Psoas muscle (tissue), 8 donors: ENCODE measurements at places on chromosomes 6 and 20. TPM values are rescaled to one million over a fixed set of nuclear protein-coding genes. Genes with fewer than 3 reads are reported as not detected.
A peak's percentile ranks its signal among the peaks of the same experiment; 100 is the strongest.

DNA sequence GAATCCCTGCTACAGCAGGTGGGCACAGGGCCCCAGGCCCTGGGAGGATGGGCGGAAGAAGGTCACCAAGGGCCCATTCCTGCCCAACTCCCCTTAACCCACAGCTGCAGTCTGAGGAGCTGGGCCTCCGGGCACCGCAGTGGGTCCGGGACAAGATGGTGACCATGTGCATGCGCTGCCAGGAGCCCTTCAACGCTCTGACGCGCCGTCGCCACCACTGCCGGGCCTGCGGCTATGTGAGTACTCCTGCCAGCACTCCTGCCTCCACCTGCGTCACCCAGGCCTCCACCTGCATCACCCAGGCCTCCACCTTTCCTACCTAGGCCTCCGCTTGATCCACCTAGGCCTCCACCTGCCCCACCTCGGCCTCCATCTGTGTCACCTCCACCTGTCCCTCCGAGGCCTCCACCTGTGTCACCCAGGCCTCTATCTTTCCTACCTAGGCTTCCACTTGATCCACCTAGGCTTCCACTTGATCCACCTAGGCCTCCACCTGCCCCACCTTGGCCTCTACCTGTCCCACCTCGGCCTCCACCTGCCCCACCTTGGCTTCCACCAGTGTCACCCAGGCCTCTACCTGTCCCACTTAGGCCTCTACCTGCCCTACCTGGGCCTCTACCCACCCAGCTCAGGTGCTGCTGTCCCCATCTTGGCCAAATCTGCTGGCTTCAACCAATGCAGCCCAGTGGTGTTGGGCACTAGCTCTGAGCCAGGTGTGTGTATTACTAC is 16.8 kb downstream of the FGD2 start:
- no peak overlapping the region for H3K27ac ChIP-seq
- H3K4me3 ChIP-seq, result no peak overlapping the region
- no peaks in the 10 kb centered on the region for H3K27me3 ChIP-seq
- no peak for DNase-seq

DNA sequence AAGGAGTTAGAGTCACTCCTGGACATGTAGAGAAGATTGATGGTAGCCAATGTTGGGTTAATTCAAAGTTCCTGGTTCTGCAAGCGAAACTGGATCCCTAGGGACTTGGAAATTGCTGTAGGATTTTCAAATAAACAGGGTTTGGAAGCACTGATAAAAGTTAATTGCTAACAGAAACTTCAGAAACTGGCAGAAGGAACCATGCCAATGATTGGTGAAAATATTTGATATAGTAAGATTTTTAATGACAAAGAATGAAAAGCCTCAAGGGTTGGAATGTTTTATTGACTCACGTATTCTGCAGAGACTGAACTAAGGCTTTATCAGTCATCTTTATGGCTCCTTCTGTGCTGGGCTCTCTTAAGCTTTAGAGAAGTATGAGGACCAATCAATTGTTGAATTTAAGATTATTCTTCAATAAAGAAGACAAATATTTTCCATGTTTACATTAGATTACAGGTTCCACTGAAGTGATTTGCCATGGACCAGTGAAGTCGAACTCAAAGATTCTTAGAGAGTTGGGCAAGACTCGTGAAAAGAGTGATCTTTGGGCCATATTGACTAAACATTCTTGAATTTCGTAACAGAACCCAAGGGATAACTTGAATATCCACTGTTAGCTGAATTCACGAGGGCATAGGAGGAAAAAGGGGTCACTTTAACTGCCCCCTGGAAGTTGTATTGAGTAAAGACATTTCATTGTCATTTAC is 371.4 kb downstream of the HDGFL1 start:
- no peak overlapping the region for H3K4me3 ChIP-seq
- no peaks in the 10 kb centered on the region for H3K36me3 ChIP-seq
- H3K27ac ChIP-seq, result no peak overlapping the region

DNA sequence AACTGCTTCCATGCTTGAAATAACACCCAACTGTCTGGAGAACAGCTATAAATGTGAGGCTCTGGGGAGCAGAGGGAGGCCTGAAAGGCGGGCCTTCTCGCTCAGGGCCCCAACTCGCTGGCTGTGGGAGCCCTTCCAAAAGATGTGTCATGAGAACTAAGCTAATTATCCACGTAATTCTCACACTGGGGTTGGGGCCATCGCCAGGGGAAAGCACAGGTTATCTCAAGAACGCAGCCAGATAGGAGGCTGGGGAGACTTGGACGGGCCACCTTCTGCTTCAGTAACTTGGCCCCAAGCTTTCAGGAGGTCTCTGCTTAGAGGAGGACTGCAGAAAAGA is 1.6 kb downstream of the PXDC1 start:
- peak overlapping the region; percentile 72 for H3K4me3 ChIP-seq
- no peaks in the 10 kb centered on the region for H3K36me3 ChIP-seq
- peak; percentile 72 for DNase-seq
- peaks cover 49% of the 10 kb centered on the region for H3K4me1 ChIP-seq
- no peaks in the 10 kb centered on the region for H3K27me3 ChIP-seq

DNA sequence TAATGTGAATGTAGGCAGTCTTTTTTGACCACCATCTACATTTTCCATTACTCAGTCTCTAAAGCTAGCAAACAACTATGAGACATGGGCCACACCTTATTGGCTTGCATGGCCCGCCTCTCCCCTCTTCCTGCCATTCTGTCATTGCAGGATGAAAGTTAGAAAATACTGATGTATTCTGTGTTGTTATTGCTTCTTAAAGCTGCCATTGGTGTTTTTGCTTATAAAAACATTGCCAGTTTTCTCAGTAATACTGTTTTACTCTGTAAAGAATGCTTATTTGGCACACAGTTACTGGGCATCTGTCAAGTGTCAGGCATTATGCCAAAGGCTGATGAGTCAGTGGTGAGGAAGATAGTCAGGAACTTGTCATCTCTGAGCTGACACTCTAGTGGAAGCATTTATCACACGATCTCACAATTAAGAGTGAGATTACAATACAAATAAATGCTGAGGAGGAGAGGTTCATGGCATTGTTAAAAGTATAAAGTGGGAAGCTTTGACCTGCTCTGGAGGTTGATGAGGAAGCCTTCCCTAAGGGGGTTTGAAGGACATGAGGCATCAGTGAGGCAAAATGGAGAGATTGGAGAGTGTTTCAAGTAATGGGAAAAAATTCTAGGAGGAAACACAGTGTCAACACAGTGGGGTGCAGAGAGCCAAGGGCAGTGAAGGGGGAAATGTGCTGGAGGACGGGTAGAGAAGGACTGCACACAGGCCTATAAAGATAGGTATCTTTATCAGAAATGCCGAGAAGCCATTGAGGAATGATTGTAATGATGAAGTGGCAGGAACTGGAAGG is 14.7 kb downstream of the KLHL32 start:
- no peak overlapping the region for H3K4me3 ChIP-seq
- no peak for DNase-seq
- no peaks in the 10 kb centered on the region for H3K4me1 ChIP-seq

GRCh38 chr6:26055719-26056582 is 31.3 kb upstream of the HFE start:
- DNase-seq, result peak; percentile 86
- peak overlapping the region; percentile 85 for H3K4me3 ChIP-seq
- H3K36me3 ChIP-seq, result no peaks in the 10 kb centered on the region
- H3K4me1 ChIP-seq, result peaks cover 7% of the 10 kb centered on the region
- no peaks in the 10 kb centered on the region for H3K27me3 ChIP-seq

DNA sequence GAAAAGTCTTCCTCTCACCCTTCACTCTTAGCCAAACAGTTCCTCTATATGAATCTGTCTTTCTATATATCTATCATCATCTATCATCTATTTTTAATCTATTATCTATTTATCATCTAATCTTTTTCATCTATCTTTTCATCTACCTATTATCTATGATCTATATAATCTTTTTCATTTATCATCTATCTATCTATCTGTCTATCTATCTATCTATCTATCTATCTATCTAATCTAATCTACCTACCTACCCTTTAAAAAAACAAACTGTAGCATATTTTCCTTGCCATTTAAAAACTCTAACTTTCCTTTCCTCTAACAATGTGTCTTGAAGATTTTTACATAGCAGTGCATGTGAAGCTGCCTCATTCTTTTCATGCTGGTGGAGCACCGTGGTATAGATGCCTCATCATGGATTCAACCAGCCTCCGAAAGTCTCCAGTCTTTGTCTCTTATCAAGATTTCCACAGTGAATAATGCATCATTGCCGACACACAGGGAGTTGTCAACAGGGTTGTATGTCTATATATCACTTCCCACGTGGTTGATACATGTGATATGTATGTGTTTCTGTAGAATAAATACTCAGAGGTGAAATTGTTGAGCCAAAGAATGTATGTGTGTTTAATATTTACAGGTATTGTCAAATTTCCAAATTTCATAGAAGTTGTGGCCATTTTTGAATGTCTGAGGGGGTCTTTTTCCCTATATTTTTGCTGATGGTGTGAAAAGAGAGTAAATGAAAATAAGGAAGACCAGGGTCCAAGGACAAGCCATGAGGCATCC is 51.3 kb downstream of the VEGFA start:
- no peak for DNase-seq
- H3K27me3 ChIP-seq, result no peaks in the 10 kb centered on the region
- no peaks in the 10 kb centered on the region for H3K36me3 ChIP-seq

DNA sequence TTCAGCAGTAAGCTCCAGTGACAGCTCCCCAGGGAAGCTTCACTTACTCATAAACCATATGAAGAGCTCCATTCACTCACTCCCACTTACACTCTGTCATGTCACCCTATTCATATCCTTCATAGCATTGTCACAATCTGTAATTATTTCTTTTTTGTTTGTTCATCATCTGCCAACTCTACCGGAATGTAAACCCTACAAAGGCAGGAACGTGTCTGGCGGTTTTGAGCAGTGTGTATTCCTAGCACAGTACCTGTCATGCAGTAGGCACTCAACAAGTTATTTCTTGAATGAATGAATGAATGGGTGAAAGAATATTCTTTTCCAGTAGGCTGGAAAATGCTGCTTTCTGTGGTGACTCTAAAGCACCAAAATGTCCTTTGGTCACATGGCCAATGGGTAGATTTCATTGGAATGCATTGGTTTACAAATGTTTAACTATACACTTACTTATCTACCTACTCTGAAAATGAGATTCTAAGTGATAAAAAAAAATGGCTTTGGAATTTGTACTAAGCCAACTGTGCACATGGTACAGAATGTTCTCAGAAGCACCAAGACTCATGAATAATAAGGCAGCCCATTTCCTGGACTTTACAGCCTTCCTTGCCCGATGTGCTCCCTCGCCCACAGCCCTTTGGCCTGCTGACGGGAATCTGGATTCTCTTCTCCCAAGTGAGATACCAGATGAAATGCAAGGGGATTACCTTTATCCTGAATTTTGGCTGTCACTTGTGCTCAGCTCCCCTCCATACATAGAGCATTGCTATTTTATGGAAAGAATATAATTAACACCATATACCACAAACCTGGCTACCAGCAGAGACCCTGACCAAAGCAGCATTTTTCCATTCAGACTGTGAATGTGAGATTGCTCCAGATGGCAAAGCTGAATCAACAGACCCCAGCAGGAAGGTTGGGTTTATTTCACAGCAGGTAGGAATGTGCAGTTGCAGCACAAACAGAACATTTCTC is 273.3 kb downstream of the ALDH8A1 start:
- no peak overlapping the region for H3K4me3 ChIP-seq
- no peaks in the 10 kb centered on the region for H3K36me3 ChIP-seq
- H3K4me1 ChIP-seq, result no peaks in the 10 kb centered on the region
- H3K27ac ChIP-seq, result no peak overlapping the region
- DNase-seq, result no peak

Gene ERGIC3
- 67.9 TPM for polyA plus RNA-seq

Gene XRN2
- polyA plus RNA-seq, result 41.0 TPM

GRCh38 chr6:148952147-148953035 is 205.6 kb downstream of the UST start:
- no peaks in the 10 kb centered on the region for H3K36me3 ChIP-seq
- H3K27ac ChIP-seq, result no peak overlapping the region
- H3K4me3 ChIP-seq, result no peak overlapping the region
- H3K27me3 ChIP-seq, result no peaks in the 10 kb centered on the region
- DNase-seq, result no peak

- H3K4me3 ChIP-seq, result no peak overlapping the region
- H3K4me1 ChIP-seq, result peaks cover 42% of the 10 kb centered on the region
- DNase-seq, result no peak
- peak overlapping the region; percentile 94 for H3K27ac ChIP-seq
Observed at GRCh38 chr20:50376888-50377459, 133.2 kb upstream of the PTPN1 start.

Gene IPCEF1
- polyA plus RNA-seq, result 0.17 TPM

DNA sequence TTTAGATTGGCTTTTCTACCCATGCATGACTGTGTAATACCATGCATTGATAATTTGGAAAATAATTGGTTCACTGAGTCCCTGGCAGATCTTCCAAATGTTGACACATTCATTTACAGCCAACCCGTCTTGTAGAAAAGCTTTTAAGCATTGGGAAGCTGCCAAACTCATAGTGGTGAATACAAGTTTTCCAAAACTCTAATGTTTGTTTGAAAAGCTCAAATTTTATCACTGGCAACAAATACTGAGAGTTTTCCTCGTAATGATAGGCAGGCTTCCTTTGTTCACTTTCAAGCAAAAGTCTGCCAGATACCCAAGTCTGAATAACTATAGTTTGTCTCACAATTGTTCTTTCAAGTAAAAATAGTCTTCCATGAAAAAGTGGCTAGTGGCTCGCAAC is 143.0 kb downstream of the FIG4 start:
- DNase-seq, result no peak
- no peaks in the 10 kb centered on the region for H3K27me3 ChIP-seq
- H3K4me1 ChIP-seq, result no peaks in the 10 kb centered on the region
- H3K4me3 ChIP-seq, result no peak overlapping the region

Gene SGK2
- 0.04 TPM for polyA plus RNA-seq

- DNase-seq, result no peak
- H3K27me3 ChIP-seq, result no peaks in the 10 kb centered on the region
- H3K27ac ChIP-seq, result no peak overlapping the region
- no peaks in the 10 kb centered on the region for H3K4me1 ChIP-seq
- H3K4me3 ChIP-seq, result no peak overlapping the region
Observed at GRCh38 chr6:45738057-45738455, 277.6 kb downstream of the CLIC5 start.

Gene BTNL2
- polyA plus RNA-seq, result not detected

Gene BPIFB4
- polyA plus RNA-seq, result not detected

GRCh38 chr20:48761874-48762273 is 65.9 kb downstream of the PREX1 start:
- no peak for DNase-seq
- no peak overlapping the region for H3K4me3 ChIP-seq
- no peak overlapping the region for H3K27ac ChIP-seq
- H3K27me3 ChIP-seq, result no peaks in the 10 kb centered on the region

DNA sequence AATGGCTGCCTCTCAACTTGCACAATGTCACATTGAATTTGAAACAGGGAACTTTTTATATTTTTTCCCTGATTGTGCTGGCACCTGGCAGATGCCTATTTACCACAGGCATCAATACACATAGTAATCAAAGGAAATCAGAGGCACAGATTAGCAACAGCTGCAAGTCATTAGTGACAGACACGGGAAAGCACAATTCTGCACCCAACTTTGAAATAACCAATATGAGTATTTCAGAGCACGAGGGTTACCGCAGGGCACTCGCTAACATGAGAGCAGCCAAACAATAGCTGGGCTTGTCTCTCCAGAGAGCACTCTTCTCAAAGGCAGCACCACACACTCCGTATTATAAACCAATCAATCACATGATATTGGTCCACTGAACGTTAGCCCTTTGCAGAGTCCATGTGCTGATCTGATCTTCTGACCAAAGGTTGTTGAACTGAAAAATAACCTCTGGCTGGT is 149.5 kb downstream of the RNF144B start:
- H3K4me3 ChIP-seq, result no peak overlapping the region
- peaks cover 2% of the 10 kb centered on the region for H3K27me3 ChIP-seq
- no peak overlapping the region for H3K27ac ChIP-seq
- no peaks in the 10 kb centered on the region for H3K36me3 ChIP-seq
- H3K4me1 ChIP-seq, result no peaks in the 10 kb centered on the region
- DNase-seq, result no peak

Gene WFDC9
- polyA plus RNA-seq, result not detected

GRCh38 chr6:27312950-27313271 is 838 bp upstream of the POM121L2 start:
- H3K27me3 ChIP-seq, result peaks cover 3% of the 10 kb centered on the region
- H3K4me1 ChIP-seq, result peaks cover 6% of the 10 kb centered on the region
